ENCODE measurements at places on chromosomes 2 and 18.

- no peak for DNase-seq
Measured at GRCh38 chr2:215368493-215368809, 56.6 kb downstream of the ATIC start.

DNA sequence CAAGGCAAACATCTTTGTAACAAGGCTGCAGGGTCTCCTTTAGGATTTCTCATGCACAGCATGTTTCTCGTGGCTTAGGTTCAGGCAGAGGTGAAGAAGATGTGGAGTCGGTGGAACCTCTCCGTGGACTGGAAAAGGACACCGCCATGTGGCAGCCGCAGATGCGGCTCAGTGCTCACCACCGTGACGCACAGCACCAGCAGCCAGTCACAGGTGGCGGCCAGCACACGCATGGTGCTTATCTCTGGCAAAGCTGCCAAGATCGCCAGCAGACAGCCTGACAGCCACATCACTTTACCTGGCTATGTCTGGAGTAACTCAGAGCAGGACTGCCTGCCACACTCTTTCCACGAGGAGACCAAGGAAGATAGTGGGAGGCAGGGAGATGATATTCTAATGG lies 86.6 kb downstream of the PTH2R start:
- no peak for DNase-seq

GRCh38 chr2:182952741-182953450 lies 85.4 kb downstream of the NCKAP1 start:
- no peak for DNase-seq

GRCh38 chr2:28906821-28907220 lies 12.4 kb downstream of the WDR43 start:
- DNase-seq, result no peak

DNA sequence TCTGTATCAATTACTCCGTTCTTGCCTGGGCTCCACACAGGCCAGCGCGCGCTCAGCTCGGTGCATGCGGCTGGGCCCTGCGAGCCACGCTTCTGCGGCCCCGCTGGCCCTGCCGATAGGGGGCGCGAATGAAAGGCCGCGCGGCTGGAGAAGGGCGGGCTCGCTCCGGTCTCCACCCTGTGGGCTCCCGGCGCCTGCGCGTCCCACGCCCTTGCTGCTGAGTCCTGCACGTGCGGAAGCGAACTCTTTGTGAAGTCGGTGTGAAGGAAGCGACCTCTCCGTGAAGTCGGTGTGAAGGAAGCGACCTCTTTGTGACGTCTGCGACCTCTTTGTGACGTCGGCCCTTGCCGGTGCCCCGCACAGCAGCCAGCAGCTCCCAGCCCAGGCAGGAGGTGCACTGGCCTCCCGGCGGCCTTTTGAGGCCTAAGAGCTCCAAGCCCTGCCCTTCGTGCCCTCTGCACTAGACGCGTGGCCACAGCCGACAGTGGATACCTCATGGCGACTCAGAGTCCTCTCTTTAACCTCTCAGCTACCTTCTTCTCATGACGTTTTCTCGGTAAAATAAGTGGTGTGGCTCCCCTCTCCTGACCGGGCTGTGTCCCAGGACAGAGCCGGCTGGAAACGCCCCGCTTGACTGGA lies 391.9 kb upstream of the RAB6C start:
- DNase-seq, result no peak

GRCh38 chr18:54357082-54357659 lies 487 bp downstream of the STARD6 start:
- DNase-seq, result no peak

DNA sequence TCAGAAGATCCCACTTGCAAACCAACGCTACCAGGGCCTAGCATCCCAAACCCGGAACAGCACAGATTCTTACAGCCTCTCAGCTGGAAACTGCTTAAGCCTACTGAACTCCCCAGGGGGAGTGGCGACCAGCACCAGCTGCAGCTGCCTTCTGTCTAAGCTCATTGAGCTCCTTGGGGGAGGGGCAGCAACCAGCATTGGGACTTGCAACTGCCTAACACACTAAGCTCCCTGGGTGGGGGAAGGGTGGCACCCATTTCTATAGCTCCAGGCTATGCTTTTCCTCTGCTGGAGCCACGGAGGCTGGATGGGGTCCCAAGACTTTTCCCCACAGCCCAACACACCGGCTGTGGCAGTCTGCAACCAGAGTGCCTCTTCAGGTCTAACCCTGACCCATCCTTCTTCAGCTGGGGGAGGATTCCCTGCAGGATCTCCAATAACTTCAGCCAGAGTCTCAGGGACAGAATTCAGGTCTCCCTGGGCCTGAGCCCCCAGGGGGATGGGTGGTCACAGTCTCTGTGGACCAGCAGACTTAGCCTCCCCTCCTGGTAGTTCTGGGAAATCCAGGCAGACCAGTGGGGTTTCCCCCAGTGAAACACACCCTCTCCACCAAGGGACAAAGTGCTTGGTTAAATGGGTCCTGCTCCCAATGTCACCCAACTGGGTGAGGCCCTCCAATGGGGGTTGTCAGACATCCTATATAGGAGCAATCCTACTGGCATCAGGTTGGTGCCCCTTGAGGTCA lies 45.9 kb upstream of the ITGA4 start:
- DNase-seq, result no peak

- DNase-seq, result no peak
Measured at GRCh38 chr18:56445422-56445821, 193.0 kb downstream of the TXNL1 start.

DNA sequence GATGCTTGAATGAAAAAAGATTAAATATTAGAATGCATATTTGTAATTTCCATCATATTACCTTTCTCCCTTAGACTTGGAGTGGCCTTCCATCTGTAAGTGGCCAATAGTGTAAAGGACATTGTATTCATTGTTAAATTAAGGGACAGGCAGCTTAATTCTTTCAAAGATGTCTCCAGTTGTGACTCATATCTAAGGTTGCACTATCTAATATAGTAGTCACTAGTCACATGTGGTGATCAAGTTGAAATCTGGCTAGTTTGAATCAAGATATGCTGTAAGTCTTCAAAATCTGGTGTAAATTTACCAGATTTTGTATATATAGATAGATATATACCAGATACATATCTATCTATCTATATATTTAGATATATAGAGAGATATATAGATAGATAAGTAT lies 52.4 kb upstream of the AGPS start:
- DNase-seq, result no peak
